Suppressor macrophage treated with lipopolysaccharide for 1 hour (primary cell): ENCODE measurements at places on chromosomes 2 and 18.
A peak's percentile ranks its signal among the peaks of the same experiment; 100 is the strongest.

DNA sequence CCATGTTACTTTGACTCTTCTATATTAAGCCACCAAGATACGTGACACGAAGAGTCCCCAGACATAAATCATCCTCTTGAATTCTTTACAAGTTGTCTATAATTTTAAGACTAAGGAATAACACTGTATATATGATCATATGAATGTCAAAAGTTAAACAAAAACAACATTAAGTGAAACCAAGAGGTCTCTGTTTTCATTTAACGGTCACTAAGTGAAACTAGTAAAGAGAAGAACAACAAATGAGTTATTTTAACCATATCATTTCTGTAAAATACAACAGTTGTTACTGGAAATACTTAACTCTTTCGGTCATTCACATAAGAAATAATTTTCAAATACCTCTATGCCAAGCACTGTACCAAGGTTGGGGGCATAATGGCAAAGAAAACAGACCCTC is 45.7 kb upstream of the STK17B start:
- DNase-seq: no peak

- DNase-seq: peak; percentile 93
Observed at GRCh38 chr18:61738488-61738887, 154.3 kb downstream of the RNF152 start.

DNA sequence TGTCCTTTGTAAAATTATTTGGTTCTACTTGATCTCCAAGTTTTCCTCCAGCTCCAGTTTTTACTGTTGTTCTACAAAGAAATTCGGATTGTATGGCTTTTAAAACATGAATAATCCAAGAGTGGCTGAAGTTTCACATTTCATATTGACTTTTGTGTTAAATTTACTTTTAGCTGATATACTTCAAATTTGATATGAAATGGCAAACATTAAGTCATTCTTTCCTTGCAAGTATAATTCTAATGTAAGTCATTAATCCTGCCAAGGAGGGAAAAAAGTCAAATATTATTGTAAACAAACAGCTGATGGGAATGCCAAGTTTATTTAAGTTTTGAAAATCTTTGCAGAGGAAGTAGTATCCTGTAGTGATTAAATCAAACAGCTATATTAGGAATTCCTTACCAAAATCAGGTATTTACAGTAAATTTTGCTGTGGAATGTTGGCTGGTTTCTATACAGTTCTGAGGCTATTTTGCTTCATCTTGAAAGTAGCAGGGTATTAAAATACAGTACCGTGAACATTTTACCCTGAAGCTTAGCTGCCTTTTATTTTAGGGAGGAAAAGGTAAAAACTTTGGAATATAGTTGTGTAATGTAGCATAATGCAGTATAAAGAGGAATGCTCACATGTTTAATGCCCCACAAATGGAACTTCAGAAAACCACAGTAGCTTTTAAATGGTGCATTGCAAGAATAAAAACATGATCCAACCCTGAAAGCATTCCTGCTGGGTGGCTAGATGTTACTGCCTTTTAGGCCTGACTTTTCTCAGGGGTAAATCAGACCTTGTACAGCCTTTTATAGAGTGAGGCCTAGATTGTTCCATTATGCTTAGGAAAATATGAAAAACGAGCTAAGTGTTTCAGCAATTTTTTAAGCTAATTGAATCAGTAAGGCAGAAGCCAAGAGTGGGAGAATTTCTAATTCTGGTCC is 62.7 kb upstream of the NT5C1B start:
- no peak for DNase-seq

DNA sequence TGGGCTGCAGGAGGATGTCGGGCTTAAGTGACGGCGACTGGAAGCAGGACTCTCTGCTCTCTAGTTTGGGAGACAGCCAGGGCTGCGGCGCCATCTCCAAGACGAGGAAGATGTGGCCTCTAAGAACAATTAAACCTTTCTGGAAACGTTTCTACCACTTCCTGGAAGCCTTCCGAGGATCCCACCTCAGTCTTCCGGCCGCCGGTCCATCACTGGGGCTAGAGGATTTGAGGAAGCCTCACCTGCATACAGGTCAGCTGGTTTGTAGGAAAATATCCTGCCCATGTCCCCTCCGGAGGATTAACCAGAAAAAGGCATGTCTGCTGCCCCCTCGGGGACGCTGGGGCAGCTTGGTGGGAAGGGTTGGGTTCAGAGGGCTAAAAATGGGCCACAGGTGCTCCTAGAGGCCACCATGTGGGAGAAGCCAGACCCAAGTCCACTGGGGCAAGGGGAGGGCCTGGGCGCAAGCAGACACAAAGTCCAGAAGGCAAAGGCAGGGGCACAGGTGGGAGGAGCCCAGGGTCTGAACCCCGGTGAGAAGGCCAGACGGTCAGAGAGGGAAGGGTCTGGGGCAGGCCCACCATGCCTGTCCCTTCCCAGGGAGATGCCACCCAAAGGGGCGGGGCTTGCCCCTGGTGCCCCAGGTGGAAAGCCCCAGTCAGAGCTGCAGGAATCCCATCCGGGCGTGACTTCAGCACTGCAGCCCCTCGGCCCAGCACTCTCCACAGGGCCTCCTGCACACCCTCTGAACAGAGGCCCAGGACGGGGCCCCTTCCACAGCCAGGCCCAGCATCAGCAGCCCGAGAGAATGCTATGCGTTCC is 82.2 kb upstream of the ID2 start:
- DNase-seq: no peak

DNA sequence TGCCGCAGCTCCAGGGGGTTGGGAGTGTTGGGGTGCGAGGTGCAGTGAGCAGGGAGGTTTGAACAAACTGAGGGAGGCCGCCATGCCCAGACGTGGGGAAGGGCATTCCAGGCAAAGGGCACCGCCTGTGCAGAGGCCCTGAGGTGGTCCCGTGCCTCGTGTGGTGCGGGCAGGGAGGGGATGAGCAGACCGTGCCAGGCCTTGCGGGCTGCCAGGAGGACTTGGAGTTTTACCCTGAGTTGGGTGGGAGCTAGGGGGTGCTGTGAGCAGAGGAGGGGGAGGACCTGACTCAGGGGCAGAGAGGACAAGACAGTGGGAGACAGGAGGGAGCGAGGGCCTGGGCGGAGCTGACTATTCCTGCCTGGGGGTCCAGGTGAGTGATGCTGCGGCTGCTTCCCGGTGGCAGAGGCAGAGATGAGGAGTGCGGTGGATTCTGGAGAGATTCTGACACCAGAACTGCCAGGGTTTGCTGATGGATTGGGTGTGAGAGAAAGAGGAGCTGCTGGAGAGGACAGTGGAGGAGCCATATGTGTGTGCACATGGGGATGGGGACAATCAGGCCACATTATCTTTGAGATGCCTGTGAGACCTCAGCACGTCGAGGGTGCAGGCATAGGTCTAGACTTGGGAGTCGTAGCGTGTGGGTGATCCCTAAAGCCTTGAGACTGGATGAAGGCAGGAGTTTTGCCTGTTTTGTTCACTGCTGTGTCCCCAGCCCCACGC is 23.4 kb downstream of the ZAP70 start:
- no peak for DNase-seq

DNA sequence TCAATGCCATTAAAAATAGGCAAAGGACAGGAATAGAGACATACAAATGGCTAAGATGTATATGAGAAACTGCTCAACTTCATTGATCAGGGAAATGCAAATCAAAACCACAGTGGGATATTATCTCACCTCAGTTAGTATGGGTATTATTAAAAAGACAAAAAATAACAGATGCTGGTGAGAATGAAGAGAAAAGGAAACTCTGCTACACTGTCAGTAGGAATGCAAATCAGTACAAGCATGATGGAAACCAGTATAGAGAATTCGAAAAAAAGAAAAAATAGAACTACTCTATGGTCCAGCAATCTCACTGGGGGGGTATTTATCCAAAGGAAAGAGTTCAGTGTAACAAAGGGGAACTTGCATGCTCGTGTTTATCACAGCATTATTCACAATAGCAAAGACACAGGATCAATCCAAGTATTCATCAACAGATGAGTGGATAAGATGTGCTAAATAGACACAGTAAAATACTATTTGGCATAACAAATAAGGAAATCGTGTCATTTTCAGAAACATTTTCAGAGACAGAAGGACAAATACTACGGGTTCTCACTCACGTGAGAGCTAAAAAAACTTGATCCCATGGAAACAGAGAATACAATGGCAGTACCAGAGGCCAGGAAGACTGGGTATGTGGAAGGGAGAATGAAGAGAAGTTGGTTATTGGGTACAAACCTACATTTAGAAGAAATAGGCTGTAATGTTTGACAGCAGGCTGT is 60.6 kb downstream of the CCDC74A start:
- DNase-seq: no peak

- DNase-seq: no peak
Observed at GRCh38 chr2:236974148-236974547, 111.5 kb upstream of the COPS8 start.

DNA sequence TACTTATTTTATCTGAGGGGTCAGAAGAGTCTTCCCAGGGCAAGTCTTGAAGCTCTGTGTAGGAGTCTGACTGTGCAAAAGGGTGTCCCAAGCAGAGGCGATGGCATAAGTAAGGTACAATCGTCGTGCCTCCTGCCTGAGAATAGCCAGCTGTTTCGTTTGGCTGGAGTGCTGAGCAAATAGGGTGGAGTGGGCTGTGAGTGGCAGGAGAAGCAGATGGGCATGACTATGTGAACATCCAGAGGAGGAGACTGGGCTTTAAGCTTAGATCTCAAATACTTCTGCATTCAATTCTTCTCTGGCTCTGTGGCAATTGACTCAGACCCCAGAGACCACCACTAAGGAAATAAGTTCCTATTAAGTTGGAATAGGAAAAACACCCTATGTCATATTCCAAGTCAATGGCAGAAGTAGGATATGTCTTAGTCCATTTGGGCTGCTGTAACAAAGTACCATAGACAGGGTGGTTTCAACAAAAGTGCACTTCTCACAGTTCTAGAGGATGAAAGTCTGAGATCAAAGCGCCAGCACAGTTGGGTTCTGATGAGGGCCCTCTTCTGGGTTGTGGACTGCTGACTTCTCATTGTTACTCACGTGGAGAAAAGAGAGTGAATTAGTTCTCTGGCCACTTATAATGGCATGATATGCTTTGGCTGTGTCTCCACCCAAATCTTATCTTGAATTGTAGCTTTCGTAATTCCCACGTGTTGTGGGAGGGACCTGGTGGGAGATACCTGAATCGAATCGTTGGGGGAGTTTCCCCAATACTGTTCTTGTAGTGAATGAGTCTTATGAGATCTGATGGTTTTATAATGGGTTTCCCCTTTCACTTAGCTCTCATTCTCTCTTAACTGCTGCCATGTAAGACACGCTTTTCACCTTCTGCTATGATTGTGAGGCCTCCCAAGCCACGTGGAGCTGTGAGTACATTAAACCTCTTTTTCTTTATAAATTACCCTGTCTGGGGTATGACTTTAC is 120.2 kb downstream of the LPIN1 start:
- no peak for DNase-seq

GRCh38 chr2:142415461-142415860 is 284.6 kb upstream of the LRP1B start:
- DNase-seq: no peak

DNA sequence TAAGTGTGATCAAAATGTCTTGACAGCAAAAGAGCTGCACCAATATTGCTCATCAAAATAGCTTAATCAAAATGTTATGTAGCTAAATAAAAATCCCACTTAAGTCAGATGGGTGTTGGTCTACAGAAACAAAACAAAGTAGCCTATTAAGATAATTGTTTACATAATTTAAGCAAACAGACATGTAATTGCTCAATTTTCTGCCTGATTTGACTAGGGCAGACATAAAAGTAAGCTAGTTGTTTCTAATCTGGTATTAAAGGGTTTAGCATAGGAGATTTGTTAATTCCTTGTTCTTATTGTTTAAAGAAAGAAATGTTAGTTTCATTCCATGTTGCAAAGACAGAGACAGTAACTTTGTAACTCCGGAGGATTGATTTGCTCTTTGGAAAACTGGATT is 11.5 kb upstream of the FEZ2 start:
- no peak for DNase-seq

GRCh38 chr2:18362696-18363095 is 197.8 kb downstream of the RDH14 start:
- no peak for DNase-seq

- peak; percentile 92 for DNase-seq
Observed at GRCh38 chr2:8680822-8681760, 765 bp upstream of the ID2 start.

DNA sequence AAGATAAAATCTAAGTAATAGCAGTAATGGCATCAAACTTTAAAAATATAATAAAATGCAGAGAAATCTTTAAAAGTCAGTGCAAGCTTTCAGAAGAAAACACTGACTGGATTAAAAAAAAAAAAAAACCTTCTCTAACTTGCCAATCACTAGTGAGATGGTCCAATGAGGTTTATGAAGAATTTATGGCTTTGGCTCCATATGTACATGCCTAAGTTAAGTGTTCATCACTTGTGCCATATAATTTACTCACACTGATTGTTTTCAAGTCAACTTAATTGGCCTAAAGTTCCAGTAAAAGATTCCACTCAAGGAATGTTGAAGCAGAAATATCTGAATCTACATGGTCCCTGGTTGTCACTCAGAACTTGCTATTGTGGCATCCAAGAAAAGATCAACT is 40.7 kb upstream of the RAB27B start:
- DNase-seq: no peak

DNA sequence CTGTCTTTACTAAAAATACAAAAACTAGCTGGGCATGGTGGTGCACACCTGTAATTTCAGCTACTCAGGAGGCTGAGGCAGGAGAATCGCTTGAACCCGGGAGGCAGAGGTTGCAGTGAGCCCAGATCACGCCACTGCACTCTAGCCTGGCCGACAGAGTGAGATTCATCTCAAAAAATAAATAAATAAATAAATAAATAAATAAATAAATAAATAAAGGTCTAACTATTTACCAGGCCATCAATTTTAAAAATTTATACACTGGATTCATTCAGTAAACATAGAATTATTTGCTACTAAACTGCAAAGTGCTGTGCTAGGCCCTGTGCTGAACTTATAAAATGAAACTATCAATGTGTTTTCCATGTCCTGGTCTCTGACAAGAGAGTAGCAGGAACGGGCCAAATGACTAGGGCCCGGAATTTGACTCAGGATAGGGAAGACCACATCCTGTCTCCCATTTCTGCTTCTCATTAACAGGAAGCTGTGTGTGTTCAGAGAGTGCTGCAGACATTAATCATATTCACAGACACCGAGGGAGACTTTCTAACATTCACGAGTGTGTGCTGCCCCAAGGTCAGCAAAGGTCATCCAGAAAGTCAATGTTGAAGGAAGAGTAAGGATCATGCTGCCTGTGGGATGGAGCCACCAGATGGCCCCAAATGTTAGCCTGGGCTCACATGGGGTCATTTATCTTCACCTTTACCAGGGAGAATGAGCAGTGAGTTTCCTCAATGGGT is 95.8 kb downstream of the SPP2 start:
- DNase-seq: peak; percentile 41
